Occipital lobe (tissue), 3 donors: ENCODE measurements at places on chromosomes 2 and 18. TPM values are rescaled to one million over a fixed set of nuclear protein-coding genes. Genes with fewer than 3 reads are reported as not detected.

Gene RBFA
- 58.6 TPM for total RNA-seq

Gene ASIC4
- 8.3 TPM for total RNA-seq

Gene KHK
- 6.2 TPM for total RNA-seq

Gene GYPC
- total RNA-seq = 17.0 TPM

Gene HTR2B
- total RNA-seq = 0.62 TPM

Gene LIMS4
- 0.31 TPM for total RNA-seq

DNA sequence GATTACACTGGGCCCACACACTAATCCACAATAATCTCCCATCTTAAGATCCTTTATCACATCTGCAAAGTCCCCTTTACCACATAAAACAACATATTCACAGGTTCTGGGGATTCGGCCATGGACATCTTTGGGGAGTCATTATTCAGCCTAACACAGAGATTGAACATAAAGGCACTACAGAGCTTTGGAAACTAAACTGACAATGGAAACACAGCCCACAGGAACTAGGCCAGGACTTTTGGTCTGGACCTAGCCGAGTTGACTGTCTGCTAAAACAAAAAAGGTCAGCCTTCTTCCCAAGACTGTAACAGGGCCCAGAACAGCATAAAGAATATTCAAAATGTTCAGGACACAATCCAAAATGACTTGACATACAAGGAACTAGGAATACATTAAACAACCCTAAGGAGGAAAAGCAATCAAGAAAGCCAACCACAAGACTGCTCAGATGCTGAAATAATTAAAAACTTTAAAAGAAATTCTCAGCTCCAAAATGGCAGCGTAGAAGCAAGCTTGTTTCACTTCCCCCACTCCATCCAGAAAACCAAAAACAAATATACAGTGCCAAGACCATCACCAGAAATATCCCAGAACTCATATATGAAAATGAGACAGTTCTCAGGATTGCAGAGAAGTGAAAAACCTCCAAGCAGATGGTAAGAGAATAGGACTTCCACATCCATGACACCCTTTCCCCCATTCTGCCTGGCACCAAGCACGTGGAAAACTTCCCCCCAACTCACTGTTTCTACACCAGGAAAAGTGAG, 207.8 kb downstream of the ATAD2B start:
- DNase-seq = no peak

GRCh38 chr2:46487667-46488335, 8.4 kb downstream of the TMEM247 start:
- no peak for DNase-seq

GRCh38 chr2:190846746-190847145, 33.9 kb upstream of the GLS start:
- DNase-seq = no peak

GRCh38 chr2:224442071-224442967, 40.4 kb upstream of the FAM124B start:
- no peak for DNase-seq

DNA sequence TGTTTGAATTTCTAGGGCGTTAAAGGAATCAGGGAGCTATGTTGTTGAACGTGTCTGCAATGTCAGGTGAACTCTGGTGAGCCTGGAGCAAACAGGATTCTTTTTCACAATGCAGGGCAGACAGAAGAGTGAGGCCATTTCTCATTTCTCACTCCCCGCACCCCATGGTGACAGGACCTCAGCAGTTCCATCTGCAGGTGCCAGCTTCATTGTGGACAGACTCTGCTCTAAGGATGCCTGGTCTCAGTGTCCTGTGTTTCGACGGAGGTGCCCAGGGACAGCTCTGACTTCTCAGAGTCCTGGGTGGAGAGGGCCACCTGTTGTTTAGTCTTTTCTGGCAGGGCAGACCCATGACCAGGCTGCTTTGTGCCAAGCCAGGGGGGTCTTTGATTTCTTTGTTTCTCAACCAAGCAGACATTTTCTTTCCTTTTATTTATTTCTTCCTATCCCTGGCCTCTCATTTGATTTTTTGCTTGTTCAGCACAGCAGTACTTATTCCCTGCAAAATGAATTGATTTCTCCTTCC, 201.5 kb downstream of the RNF144A start:
- DNase-seq = no peak

GRCh38 chr2:167293172-167293781, 405.0 kb downstream of the XIRP2 start:
- DNase-seq = peak; percentile 54

DNA sequence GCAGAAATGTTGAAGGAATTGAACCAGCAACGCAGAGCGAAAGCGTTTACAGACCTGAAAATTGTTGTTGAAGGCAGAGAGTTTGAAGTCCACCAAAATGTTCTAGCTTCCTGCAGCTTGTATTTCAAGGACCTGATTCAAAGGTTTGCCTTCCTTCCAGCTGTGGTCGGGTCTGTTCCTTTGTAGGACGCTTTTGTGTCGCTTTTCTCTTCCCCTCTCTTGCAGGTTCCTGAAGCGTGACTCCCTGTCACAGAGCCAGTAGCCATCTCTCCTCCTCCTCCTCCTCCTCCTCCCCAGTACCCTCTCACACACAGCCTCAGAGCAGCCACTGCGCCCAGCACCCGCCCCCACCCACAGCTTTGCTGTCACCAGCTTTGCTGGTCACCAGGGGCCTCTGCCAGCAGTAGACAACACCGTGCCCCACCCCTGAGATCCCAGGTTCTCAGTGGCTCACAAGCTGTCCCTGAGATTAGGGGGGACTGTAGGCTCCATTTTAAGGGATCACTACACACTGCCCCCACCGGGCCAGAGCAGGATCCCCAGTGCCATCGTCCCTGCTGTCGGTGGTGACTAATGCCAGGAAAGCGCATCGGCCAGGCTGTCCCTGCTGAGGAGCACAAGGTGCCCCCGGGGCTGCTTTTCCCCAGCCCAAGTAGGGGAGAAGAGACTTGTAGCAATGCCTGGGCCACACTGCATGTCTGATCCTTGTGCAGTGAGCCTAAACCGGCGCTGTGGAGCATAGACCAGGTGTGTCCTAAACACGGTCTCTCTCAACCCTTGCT, 242.3 kb downstream of the ATAD2B start:
- DNase-seq = no peak

DNA sequence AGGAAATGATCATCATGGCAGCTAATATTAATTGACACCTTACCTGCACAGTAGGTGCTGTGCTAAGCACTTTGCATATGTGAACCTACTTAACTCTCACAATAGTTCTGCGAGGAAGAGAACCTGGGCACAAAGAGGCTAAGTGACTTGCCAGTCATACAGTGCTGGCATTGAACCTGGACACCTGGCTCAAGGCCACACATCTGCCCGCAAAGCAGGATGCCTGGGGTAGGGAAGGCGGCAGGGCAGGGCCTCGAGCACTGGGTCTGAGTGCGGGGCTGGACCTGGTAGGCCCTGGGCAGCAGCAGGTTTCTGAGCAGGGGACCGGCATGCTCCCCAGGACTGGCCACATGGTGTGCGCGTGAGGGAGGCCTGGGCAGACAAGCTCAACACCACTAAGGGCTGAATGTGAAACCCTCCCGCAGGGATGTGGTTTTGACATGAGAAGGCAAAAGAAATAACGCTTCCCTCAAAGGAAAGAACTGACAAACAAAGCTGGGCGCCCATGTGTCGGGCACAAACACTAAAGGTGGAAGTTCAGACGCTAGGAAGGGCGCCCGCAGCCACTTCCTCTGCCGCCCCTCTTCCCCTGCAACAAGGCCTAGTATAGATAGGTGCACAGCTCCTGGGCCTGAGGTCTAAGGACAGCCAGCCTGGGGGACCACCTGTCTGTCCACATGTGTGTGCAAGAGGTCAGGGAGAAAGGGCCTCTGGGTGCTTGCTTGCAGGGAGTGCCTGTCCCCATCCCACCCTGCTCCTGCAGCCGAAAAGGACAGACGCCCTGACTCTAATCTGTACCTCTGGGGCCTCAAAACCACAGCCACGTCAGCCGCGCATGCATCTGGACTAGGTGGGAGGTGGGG, 92.5 kb downstream of the ZFP36L2 start:
- no peak for DNase-seq

DNA sequence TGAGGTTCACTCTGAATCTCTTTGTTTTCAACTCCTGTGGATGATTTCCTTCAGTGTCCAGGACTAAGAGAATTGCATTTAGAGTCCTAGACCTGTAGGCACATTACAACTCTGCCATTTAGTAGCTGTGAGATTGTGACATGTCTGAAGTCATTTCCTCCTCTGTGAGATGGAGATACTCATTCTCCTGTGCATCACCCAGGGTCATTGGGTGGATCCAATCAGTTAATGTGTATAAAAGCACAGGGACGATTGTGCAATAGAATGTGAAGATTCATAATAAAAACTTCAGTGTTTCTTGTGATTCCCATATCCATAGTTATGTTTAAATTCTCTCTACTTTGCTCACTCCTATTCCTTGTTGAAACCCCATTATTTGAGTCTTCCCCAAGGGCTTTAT, 113.6 kb downstream of the DIS3L2 start:
- no peak for DNase-seq

- no peak for DNase-seq
Observed at GRCh38 chr2:150142561-150142960, 344.9 kb downstream of the RND3 start.

- no peak for DNase-seq
Observed at GRCh38 chr18:57054891-57055290, 92.0 kb upstream of the BOD1L2 start.

DNA sequence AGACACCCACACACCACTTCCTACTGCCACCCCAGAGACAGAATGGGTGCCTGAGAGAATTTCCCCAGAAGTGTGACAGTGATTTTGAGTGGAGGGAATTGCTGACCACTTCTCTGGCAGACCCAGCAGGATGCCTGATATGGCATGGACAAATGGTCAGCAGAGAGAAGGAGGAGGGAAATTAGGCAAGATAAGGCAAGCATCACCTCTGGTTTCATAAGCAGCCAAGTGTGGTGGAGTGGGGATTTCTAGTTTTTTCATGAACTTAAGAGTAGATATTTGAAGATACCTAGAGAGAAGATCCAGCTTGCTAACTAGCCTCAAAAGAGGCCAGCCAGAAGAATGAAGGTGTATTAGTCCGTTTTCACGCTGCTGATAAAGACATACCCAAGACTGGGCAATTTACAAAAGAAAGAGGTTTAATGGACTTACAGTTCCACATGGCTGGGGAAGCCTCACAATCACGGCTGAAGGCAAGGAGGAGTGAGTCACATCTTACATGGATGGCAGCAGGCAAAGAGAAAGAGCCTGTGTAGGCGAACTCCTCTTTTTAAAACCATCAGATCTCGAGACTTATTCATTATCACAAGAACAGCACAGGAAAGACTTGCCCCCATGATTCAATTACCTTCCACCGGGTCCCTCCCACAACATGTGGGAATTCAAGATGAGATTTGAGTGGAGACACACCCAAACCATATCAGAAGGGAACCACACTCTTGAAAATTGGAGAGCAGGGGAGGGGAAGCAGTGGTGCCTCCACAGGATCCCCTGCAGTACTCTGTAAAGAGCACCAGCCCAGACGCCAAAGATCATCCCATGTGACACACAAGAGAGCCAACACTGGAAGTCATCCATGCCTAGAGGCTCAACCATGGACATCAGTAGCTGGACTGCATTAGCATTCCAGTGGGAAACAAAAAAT, 64.2 kb downstream of the RBM43 start:
- no peak for DNase-seq

DNA sequence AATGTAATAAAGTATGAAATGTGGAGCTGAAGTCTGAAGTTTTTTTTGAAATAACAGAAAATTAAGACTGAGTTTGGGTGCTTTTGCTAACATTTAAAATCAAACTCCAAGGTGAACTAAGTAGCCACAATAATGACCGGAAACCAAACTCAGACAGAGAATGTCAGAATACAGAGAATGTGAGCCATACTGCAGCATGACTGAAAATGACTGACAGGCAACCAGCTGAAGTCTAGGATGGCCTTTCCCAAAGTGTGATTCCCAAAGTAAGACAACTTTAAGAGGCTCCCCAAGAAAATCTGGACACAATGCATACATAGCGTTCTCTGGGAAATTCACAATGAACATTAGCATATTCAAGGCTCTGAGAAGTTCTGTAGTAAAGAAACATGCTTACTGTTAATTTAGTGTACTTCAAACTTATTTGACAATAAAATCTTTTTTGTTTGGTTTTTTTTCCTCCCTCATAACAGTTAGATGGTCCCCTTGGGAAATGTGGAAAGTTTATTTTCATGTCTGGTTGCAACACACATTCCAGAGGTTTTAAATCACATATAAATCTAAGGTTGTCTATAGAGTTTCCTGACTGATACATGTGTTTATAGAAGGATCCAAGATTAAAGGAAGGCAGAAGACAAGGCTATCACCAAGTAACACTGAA, 28.6 kb downstream of the PLA2R1 start:
- DNase-seq = no peak

DNA sequence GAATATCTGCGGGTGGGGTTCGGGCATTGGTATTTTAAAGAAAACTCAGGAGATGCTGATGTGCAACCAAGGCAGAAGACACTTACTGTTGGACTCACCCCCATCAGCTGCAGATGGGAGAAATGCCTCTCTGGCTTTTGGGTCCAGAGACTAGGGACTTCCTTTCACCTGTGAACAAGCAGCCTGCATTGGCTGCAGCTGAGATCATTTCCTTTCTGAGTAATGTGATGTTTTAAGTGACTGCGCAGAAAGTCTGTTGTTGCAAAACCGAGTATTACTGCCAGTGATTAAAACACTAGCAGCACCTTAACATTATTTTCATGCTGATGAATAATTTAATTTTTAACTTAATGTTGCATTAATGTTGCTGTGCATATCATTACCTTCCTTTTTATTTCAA, 143.0 kb downstream of the TSN start:
- DNase-seq = no peak

DNA sequence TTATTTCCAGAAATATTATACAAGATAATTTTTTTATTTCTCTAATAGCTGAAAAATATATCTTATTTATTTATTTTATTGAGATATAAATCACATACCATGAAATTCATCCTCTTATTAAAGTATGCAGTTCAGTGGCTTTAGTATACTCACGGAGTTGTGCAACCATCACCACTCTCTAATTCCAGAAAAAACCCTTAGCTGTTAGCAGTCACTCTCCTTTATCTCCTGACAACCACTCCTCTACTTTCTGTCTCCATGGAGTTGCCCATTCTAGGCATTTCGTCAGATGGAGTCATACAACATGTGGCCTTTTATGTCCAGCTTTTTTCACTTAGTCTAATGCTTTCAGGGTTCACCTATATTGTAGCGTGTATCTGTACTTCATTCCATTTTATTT, 66.5 kb downstream of the TCF7L1 start:
- no peak for DNase-seq

GRCh38 chr2:48844417-48845155, 89.1 kb upstream of the LHCGR start:
- DNase-seq = no peak

DNA sequence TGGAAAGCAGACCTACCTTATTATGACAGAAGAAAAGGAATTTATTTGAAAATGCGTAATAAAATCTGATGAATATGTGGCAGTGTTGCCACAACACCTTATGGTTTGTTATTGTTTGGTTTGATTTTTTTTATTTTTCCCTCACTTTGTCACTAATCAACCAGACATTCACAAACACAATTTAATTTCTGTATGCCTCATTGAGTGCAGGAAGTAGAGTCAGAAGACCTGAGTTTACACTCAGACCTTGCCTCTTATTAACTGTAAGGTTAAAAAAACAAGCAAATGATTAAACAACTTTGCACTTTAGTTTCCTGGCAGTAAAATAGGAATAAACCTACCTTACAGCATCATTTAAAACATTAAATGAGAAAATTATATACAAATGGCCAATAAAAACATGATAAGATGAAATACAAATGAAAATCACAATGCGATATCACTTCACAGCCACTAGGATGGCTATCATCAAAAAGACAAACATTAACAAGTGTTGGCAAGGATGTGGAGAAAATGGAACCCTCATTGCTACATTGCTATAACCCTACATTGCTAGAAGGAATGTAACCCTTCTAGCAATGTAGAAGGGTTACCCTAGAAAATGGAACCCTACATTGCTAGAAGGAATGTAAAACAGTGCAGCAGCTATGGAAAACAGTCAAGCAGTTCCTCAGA, 3.3 kb downstream of the SESTD1 start:
- no peak for DNase-seq
